Spinal cord (tissue), 10 donors: ENCODE measurements at places on chromosomes 12 and 14. TPM values are rescaled to one million over a fixed set of nuclear protein-coding genes. Genes with fewer than 3 reads are reported as not detected.

The MYF6 gene
- polyA plus RNA-seq: 2.2 TPM

The ANKS1B gene
- polyA plus RNA-seq: 117 TPM

GRCh38 chr12:96776908-96777307 lies 130.1 kb upstream of the NEDD1 start:
- H3K36me3 ChIP-seq: no peaks in the 10 kb centered on the region
- H3K4me1 ChIP-seq: no peaks in the 10 kb centered on the region
- no peak overlapping the region for H3K27ac ChIP-seq

GRCh38 chr12:50103767-50104321 lies at the start of gene GPD1:
GPD1 (plus strand) TSS chr12:50104008; CDS start chr12:50104051, 43 bp downstream.
- H3K4me1 ChIP-seq: peaks cover 58% of the 10 kb centered on the region
- H3K36me3 ChIP-seq: peaks cover 13% of the 10 kb centered on the region
- peak within 1 kb of the TSS; percentile 42 for H3K27ac ChIP-seq
- H3K4me3 ChIP-seq: no peak within 1 kb of the TSS
- peak; percentile 84 for DNase-seq

GRCh38 chr12:52332381-52332780 lies 11.2 kb upstream of the KRT83 start:
- H3K36me3 ChIP-seq: no peaks in the 10 kb centered on the region
- no peak overlapping the region for H3K27ac ChIP-seq
- no peaks in the 10 kb centered on the region for H3K4me1 ChIP-seq
- H3K27me3 ChIP-seq: no peaks in the 10 kb centered on the region
- DNase-seq: no peak

DNA sequence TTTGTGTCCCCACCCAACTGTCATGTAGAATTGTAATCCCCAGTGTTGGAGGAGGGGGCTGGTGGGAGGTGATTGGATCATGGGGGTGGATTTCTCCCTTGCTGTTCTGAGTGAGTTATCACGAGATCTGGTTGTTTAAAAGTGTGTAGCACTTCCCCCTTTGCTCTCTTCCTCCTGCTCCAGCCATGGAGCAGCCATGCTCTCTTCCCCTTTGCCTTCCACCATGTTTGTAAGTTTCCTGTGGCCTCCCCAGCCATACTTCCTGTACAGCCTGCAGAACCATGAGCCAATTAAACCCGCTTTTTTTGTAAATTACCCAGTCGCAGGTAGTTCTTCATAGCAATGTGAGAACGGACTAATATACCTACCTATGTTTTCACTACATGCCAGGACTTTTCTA lies 2.6 kb upstream of the POC1B start:
- no peak overlapping the region for H3K4me3 ChIP-seq
- H3K27me3 ChIP-seq: no peaks in the 10 kb centered on the region
- no peak for DNase-seq
- H3K36me3 ChIP-seq: peaks cover under 1% of the 10 kb centered on the region
- H3K4me1 ChIP-seq: peaks cover 14% of the 10 kb centered on the region
- H3K27ac ChIP-seq: no peak overlapping the region

DNA sequence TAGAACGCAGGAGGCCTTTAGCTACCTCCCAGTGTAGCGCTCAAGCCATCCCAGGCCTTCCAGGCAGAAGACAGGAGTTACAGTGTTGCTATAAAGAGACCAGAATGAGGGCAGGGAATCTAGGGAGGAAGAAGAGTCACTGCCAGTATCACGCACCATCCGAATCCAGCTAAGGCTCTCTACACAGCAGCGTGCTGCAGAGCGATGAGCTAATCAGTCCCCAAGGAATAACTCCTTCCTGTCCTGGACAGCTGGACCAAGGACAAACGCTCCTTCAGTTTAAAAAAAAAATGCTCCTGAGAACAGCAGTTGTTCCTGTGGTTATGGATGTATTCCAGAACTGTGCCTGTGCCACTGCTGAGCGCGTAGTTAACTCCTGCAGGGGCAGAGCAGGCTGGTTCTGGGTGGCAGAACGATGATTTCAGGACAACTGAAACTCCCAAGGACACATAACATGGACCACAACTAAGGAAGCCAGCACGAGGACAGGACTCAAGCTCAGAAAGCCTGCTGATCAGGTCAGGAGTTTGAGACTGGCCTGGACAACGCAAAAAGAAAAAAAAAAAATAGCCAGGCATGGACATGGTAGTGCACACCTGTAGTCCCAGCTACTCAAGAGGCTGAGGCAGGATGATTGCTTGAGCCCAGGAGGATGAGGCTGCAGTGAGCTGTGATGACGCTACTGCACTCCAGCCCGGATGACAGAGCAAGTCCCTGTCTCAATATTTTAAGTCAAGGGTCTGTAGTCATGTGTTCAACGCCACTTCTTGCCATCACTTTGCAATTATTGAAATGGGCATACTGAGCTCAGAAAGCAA lies 2.6 kb downstream of the IFFO1 start:
- no peaks in the 10 kb centered on the region for H3K27me3 ChIP-seq
- H3K4me1 ChIP-seq: peaks cover 64% of the 10 kb centered on the region
- H3K27ac ChIP-seq: peak overlapping the region; percentile 81

DNA sequence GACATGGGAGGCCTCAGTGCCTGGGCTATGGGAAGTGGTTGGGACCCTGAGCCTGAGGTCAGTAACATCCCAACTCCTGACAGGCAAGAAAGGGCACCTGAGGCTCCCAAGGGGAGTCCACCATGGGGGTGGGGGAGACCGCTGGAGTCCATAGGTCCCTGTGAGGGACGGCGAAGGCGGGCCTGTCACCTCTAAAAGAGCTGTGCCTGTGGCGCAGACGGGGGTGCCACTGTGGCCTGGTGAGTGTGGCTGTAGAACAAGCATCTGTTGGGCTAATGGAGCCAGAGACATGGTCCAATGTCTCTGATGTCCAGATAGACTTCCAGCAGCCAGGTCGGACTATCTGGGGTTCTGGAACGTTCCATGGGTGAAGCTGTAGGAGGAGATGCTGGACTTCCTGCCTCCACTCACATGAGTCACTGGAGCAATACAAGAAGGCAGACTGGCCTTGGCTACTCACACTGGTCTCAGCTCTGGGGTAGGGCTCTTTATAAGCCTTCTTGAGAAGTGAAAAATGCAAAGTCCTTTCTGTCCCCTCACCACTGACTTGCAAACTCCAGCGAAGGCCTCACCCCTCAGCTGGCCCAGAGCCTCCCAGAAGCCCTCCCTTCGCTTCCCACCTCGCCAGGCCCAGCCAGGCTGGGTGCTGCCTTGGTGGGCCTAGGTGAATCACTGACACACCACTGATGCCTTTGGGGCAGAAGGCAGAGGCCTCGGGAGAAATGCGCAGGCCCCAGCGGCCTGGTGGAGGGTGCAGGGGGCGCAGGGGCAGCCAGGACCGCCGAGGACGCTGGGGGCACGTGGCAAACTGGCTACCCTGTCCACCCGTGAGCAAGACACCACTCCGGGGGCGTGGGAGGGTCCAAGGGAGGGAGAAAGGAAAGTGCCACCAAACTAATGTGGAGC lies 1.1 kb upstream of the TRAF3 start:
- H3K4me1 ChIP-seq: peaks cover 16% of the 10 kb centered on the region
- H3K36me3 ChIP-seq: no peaks in the 10 kb centered on the region
- no peak for DNase-seq
- H3K27ac ChIP-seq: peak overlapping the region; percentile 64
- H3K4me3 ChIP-seq: peak overlapping the region; percentile 9
- no peaks in the 10 kb centered on the region for H3K27me3 ChIP-seq

- peak; percentile 43 for DNase-seq
These were observed 39.8 kb upstream of the MEG3 start for GRCh38 chr14:100786131-100786530.

DNA sequence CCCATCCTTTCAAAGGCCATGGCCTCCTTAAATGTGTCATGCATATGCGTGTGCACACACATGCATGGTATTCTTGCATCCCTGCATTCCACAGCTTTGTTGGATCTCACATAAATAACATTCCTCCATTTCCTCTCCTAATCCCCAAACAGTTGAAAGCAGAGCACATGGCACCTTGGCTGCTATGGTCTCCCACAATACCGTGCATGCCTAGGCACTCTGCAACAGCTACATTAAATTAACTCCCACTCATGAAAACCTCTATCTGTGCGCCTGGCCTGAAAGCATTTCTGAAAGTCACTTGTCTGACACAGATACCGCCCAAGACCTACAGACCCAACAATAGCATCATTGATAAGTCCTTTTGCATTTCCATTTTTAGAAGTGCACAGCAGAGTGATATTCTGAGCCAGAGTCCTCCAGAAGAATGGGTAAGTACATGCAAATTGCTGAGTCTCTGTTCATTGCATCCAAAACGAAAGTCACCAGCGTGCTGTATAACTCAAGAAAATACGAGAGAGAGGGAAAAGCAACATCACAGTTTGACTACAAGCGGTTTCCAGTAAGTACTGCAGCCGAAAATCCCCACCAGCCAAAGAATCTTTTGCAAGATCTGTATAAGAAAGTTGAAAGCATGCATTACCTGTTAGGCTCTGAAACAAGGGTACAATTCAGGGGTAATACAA lies 436 bp downstream of the ASB2 start:
- peak overlapping the region; percentile 12 for H3K4me3 ChIP-seq
- H3K36me3 ChIP-seq: no peaks in the 10 kb centered on the region
- H3K27ac ChIP-seq: peak overlapping the region; percentile 15
- peak; percentile 41 for DNase-seq

DNA sequence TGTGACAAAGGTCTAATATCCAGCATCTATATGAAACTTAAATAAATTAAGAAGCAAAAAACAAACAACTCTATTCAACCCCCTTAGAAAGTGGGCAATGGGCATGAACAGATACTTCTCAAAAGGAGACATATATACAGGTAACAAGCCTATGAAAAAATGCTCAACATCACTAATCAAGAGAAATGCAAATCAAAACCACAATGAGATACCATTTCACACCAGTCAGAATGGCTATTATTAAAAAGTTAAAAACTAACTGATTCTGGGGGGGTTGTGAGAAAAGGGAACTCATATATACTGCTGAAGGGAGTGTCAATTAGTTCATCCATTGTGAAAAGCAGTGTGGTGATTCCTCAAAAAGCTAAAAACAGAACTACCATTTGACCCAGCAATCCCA lies 198.9 kb downstream of the BMP4 start:
- no peak overlapping the region for H3K4me3 ChIP-seq
- no peaks in the 10 kb centered on the region for H3K4me1 ChIP-seq
- no peak overlapping the region for H3K27ac ChIP-seq
- no peaks in the 10 kb centered on the region for H3K27me3 ChIP-seq
- no peaks in the 10 kb centered on the region for H3K36me3 ChIP-seq

GRCh38 chr12:113135178-113136127 lies at the start of gene RASAL1:
RASAL1 (minus strand) TSS chr12:113135761; CDS start chr12:113135462, 299 bp downstream.
- DNase-seq: no peak
- H3K27ac ChIP-seq: no peak within 1 kb of the TSS
- H3K27me3 ChIP-seq: peaks cover 21% of the 10 kb centered on the region
- H3K4me1 ChIP-seq: peaks cover 27% of the 10 kb centered on the region

GRCh38 chr14:92897922-92898565 lies 24.9 kb upstream of the CHGA start:
- H3K4me1 ChIP-seq: peaks cover 7% of the 10 kb centered on the region
- H3K4me3 ChIP-seq: no peak overlapping the region
- DNase-seq: no peak
- H3K27ac ChIP-seq: no peak overlapping the region
- no peaks in the 10 kb centered on the region for H3K36me3 ChIP-seq

- peaks cover 3% of the 10 kb centered on the region for H3K36me3 ChIP-seq
- no peak overlapping the region for H3K27ac ChIP-seq
- peaks cover 21% of the 10 kb centered on the region for H3K4me1 ChIP-seq
- H3K27me3 ChIP-seq: peaks cover 50% of the 10 kb centered on the region
- no peak for DNase-seq
These were observed 2.1 kb downstream of the TESC start for GRCh38 chr12:117097159-117097558.

DNA sequence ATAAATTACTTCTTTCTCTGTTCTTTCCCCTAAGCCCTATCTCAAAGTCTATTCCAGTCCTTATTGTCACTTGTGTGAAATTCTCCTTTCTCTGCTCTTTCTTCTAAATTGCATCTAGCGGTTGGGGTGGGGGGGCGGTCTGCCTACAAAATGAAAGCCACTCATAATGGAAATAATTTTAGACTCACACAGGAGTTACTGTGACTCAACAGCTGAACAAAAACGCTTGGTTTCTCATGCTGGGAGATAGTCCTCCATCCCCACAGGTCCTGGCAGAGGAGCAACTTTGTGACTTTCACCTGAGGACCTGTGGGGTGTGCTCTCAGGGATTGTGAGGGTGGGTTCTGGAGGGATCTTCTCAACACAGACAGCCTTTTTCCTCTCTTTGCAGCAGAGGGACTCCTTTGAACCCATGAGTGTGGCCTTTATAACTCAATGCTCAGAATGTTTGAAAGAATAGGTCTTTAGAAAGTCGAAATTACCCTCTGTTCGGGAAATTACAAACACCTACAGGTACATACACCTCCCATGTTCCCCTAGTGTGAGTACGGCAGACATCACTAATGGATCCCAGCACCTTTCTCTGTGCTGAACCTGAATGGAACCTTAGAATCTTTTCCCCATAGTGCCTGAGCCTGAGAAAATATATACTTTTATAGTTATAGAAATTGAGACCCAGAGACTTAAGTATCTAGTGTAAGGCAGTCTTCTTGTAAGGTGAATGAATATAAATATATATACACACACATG lies 109.7 kb downstream of the CHST11 start:
- no peaks in the 10 kb centered on the region for H3K27me3 ChIP-seq
- no peak for DNase-seq
- no peaks in the 10 kb centered on the region for H3K36me3 ChIP-seq
- H3K4me3 ChIP-seq: no peak overlapping the region
- H3K4me1 ChIP-seq: peaks cover 14% of the 10 kb centered on the region
- no peak overlapping the region for H3K27ac ChIP-seq

DNA sequence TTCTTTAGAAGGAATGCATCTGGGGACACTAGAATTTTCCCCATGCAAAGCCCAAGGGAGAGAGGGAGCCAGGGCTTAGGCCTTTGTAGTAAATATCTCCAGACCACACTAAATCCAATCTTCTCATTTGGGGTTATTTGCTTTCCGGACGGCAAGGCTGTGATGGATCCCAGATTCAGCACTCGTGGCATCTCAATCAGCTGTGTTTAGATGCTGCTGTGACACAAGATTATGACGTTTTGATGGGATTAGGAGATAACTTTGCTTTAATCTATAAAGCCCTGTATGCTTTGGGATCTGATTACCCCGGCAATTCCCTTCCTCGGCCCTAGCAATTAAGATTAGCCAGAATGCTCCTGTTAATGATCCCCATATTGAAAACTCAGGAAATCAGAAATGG lies 686.7 kb upstream of the TBX3 start:
- no peak overlapping the region for H3K27ac ChIP-seq
- no peaks in the 10 kb centered on the region for H3K4me1 ChIP-seq
- H3K4me3 ChIP-seq: no peak overlapping the region
- DNase-seq: no peak

DNA sequence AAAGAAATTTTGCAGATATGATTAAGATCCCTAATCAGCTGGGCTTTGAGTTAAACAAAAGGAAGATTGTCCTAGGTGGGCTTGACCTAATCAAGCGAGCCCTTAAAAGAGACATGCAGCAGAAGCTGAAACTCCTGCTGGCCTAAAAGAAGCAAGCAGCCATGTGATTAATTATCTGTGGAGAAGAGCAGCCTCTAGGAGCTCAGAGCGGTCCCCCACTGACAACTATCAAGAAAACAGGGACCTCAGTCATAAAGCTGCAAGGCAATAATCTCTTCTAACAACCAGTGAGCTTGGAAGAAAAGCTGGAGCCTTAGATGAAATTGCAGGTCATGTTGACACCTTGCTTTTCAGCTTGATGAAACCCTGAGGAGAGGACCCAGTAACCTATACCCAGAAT lies 288.9 kb upstream of the CLEC14A start:
- no peak overlapping the region for H3K4me3 ChIP-seq
- no peak overlapping the region for H3K27ac ChIP-seq
- no peaks in the 10 kb centered on the region for H3K27me3 ChIP-seq
- H3K4me1 ChIP-seq: no peaks in the 10 kb centered on the region
- no peaks in the 10 kb centered on the region for H3K36me3 ChIP-seq
- no peak for DNase-seq

- H3K27ac ChIP-seq: no peak overlapping the region
- peaks cover 5% of the 10 kb centered on the region for H3K4me1 ChIP-seq
- H3K36me3 ChIP-seq: no peaks in the 10 kb centered on the region
- H3K4me3 ChIP-seq: no peak overlapping the region
- no peak for DNase-seq
- no peaks in the 10 kb centered on the region for H3K27me3 ChIP-seq
These were observed 4.2 kb downstream of the PCNX4 start for GRCh38 chr14:60095781-60096450.
